ENCODE measurements at places on chromosomes 11 and 22.
A peak's percentile ranks its signal among the peaks of the same experiment; 100 is the strongest.

DNA sequence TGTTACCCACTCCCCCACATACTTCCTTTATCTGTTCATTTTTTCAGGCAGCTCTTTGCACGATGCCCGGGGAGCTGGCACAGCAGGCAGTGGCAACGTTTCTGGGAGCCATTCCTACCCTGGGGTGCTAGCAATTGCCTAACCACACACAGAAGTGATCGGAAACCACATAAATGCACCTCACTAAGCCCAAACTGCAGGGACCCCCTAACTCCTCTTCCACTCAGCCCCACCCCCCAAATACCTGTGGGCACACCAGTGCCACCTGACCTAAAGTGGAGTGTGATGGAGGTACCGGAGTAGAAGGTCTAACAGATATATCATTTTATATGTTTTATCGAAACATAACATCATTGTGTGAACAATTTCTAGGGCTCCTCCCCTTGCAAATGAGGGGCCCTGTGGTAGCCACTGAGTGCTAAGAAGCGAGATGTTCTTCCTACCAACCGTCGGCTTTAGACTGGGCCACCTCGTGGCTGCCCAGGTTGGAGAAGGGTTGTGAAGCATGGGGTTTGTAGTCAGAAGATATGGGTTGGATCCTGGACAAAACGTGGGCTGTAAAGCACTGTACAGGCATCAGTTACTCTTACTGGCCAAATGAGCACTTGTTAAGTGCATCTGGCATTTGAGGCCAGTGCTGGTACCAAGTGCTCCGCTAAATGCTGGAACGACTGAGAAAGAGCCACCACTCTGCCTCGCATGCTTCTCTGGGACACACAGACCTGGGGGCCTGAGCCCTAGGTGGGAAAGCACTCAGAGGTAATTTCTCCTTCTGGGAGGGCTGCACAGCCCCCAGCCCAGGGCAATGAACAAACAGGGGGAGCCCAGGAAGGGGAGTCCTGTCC lies 2.8 kb downstream of the MRGPRD start:
- DNase-seq: no peak

- no peak for DNase-seq
Measured at GRCh38 chr22:48431536-48432315, 1395.9 kb downstream of the BRD1 start.

DNA sequence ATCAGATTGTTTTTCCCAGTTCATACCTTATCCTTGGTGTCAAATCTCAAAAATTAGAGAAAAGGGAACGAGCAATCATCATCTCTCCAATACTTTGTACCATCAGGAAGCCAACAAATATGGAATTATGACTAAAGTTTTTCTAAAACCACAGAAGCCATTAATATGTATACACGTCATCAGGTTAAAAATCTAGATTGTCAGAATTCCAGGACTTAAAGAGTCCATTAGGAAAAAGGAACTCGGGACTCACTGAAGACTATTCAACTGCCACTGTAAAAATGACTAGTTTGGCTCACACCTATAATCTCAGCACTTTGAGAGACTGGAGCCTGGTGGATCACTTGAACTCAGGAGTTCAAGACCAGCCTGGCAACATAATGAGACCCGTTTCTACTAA lies 344.4 kb upstream of the LRRC4C start:
- DNase-seq: no peak

GRCh38 chr11:73647459-73648100 lies 1.2 kb downstream of the PLEKHB1 start:
- DNase-seq: peak; percentile 82

GRCh38 chr11:112966561-112966960 lies 5.3 kb downstream of the NCAM1 start:
- DNase-seq: no peak

- peak; percentile 62 for DNase-seq
Measured at GRCh38 chr11:26649884-26650283, 72.0 kb downstream of the SLC5A12 start.

DNA sequence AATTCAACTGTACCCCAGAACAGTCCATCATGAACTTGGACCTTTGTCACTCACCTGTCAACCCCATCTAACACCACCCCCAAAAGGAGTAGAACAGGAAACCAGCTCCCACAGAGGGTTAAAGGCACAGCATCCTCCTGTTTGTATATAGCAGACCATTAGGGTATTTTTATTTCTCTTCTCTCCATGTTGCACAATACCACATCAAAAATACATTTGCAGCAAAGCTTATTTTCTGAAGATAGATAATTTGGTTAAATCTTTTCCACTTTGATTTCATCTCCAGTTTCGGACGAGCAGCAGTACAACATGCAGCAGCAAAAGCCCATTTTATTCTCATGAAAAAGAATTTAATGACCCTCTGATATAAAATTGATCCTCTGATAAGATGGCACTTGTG lies 103.1 kb downstream of the KIRREL3 start:
- no peak for DNase-seq

DNA sequence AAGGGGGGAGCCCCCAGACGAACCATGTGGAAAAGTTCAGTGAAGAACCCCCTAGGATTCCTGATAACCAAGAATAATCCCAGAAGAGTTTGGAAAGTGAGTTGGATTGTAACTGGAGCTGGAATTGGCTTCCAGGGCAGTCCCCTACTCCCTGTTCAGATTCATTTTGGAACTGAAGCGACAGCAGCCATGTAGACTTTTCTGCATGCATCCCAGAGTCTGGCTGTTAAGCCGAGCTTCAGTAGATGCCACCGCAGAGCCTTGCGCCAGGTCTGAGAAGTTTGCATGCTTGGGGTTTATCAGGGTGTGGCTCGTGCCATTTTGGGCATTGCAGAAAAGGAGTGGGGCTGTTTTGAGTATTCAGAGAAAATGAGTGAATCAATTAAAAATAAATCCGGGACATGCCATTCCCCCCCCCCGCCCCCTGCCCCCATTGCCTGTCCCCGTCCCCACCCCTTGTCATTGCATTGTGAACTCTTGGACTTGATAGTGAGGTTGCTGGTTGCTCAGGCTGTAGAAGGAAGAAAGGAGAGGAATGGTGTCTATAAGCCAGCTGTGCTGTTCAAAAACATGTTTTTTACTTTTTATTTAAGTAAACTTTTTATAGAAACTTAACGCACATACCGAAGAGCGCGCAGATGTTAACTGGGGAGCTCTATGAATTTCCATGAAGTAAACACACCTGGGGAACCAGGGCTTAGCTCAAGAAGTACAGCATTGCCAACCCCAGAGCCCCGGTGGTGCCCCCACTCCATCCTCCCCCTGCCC lies 71.2 kb downstream of the LDLRAD3 start:
- DNase-seq: no peak

DNA sequence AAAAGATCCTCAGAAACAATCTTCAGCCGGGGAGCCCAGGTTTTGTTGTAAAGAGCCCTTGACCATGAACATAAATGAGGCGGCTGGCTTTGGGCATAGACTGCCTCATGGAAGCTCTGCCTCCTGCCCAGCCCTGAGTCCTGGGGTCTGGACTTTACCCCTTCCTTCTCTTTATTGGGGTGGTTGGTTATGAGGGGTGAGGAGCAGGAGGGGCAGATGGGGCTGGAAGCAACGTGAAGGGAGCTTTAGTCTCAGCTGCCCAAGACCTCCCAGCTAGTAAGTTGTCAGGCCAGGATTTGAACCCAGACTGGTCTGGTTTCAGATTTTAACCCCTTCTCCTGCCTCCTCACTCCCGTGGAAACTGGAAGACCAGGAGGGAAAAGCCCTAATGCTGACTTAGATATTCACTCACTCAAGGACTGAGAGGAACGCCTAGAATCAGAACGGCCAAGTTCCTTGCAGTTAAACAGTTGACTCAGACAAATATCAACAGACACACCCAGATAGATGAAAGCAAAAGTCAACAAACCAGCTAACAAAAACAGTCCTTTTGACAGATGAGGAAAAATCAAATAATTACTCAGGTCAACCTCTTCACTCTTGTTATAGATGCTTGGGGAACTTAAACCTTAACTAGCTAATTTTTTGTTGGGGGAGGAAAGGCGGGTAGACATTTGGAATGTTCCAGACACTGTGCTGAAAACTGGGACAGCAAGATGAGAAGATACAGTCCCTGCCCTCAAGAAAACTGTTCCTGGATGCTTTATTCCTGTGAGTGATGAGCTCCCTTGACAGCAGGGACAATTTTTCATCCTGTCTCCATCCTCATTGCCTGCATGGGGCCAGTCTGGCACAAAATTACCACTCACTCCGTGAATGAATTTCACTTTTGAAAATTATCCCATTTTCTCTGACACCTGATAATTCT lies 20.8 kb upstream of the ARRB1 start:
- no peak for DNase-seq

GRCh38 chr11:20112291-20113148 lies 47.8 kb downstream of the DBX1 start:
- peak; percentile 32 for DNase-seq

- no peak for DNase-seq
Measured at GRCh38 chr11:35139722-35140282, 831 bp downstream of the CD44 start.

- no peak for DNase-seq
Measured at GRCh38 chr11:15944460-15944859, 411.9 kb downstream of the SOX6 start.

DNA sequence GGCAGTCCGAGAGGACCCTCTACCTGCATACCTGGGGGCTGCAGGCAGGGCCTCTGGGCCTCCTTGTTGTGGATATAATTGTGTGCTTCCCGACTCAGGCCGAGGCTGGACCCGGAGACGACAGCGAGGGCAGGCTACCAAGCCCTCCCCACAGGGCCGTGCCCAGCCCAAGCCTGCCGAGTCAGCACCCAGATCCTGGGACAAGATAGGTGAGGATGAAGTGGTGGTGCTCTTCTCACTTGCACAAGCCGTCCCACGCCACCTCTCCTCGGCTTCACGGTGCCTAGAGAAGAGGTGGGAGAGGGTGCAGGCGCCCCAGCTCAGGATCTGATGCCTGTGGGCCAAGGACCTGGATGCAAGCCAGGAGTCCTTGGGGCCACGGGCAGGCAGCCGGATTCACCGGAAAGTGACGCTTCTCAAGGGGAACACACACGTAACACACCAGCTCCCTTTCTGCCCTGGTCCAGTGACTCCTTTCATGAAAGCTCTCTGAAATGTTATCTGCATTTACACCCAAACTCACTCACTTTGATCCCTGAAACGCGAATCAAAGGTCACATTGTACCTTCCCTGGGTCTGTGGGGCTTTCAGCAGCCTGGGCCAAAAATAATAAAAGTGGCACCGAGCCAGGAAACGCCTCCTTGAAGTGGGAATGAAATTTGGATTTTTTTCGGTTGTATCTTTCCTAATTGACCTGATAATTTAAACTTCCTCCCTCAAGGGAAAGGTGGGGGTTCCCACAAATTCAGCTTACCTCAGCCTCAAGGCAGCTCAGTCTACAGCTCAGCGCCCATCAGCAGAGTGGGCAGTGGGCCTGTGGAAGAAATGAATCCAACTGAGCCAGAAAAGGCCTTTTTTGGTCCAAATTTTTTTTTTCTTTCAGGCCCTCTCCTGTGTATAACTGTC lies 1.1 kb upstream of the GNB1L start:
- DNase-seq: peak; percentile 86

GRCh38 chr11:8814209-8814922 lies 96.6 kb upstream of the AKIP1 start:
- peak; percentile 85 for DNase-seq

GRCh38 chr11:1913271-1914060 lies 6.0 kb upstream of the TNNT3 start:
- no peak for DNase-seq

GRCh38 chr22:25064894-25065560 lies 112.5 kb downstream of the KIAA1671 start:
- DNase-seq: no peak

DNA sequence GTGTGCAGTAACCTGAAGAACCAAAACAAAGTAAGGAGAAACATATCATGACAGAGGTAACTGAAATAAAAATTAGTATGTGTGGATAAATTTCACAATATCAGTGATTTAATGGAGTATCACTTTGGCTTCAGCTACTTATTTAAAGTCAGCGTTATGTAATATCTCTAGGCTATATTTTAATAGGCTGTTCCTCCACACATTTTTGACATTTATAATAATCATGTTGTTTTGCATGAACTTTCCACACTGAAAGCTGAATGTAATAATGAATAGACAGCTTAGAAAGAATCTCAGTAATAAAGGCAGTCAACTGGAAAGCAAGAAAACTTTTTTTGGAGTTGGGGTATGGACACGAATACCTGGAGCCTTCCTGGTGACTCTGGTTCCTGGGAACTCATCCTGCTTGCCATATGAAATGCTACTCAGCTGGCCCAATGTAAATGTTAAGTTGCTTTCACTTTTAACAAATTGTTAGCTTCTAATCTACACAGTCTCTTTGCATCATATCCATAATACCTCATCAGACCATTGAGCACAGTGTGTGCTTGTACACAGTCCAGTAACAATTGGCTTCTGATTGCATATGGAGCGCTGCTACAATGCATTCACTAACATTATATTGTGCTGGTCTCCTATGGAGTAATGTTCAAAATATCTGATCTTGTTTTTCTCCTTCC lies 257.7 kb downstream of the SOX6 start:
- DNase-seq: no peak

DNA sequence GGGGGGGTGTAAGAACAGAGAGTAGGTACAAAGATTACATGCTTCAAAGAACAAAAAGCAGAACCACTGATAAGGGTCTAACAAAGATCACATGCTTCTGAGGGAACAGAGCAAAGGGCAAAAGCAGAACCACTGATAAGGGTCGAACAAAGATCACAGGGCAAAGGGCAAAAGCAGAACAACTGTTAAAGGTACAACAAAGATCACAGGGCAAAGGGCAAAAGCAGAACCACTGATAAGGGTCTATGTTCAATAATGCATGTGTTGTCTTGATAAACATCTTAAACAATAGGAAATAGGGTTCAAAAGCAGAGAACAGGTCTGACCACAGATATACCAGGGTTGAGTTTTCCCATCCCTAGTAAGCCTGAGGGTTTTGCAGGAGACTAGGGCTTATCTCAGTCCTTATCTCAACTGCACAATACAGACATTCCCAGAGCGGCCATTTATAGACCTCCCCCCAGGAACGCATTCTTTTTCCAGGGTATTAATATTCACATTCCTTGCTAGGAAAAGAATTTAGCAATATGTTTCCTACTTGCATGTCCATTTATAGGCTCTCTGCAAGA lies 81.9 kb upstream of the PGR start:
- no peak for DNase-seq

DNA sequence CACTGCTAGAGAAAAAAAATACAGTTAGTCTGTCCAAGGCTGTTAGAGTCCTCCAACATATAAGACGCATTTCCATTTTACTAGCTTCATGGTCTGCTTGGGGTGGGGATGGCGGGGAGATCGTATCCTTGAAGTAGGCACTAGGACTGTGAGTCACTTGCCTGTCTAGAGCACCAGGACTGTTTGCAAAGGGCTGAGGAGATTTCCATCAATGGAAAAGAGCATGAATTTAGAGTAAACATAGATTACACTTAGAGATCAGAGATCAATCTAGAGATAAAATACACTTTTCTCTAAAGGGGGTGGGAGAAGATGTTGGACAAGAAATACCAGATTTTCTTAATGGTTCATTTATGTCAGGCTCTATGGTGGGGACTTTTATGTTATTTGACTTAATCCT lies 1.7 kb upstream of the MS4A7 start:
- DNase-seq: no peak
